HCT116 (cell line): ENCODE measurements at places on chromosomes 1 and 21.
A peak's percentile ranks its signal among the peaks of the same experiment; 100 is the strongest.

GRCh38 chr1:73910466-73910865, 287.5 kb downstream of the LRRIQ3 start:
- DNase-seq = no peak

- DNase-seq = no peak
These were observed 66.1 kb upstream of the ACTL8 start for GRCh38 chr1:17689011-17689410.

DNA sequence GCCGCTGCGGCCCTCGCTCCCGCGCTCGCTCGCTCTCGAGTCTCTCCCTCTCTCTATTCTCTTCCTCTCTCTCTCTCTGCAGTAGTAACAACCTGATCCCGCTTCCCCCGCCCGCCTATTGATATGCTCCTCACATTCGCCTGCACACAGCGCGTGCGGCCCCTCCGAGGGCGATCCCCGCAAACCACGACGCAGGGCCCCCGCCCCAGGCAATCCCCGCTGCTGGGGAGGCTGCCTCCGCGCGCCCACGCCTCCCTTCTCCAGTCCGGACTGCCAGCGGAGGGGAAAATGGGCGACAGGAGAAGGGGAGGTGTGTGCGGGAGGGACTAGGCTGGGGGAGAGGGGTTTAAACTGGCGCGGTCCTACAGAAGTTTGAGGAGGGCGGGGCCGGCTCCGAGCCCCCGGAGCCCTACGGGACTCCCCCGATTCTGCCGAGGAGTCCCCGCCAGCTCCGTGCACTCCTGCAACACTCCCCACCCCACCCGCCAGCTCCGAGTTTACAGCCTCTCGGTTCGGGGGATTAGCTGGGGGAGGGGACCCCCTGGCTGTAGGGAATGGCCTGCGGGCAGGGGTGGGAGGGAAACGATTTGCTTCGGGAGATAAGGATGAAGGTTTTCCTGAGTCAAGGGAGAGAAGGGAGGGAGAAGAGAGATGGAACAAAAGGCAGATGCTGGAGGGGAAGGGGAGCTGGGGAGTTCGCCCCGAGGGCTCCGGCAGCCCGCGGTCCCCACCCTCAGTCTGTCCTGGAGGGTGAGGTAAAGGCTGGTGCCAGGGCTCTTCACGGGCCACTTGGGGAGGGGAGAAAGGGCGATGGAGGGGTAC, 66.6 kb downstream of the SYT2 start:
- no peak for DNase-seq

DNA sequence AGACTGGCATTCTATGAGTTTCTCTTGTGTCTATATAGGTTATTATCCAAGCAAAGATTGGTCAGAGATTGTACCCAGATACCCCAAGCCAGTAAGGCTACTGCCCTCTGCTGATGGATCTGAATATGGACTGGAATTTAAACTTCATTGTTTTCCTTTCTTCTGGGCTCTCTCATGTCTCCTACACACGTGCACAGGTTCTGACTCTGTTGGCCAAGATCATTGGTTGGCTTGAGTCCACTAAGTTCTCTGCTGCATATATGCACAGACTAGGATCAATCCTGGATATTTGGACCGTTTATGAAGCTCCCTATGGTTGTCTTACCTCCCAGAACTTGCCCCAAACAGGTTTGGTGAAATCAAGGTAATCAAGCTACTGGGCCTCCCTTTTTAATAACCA, 69.7 kb downstream of the CC2D1B start:
- peak; percentile 31 for DNase-seq

DNA sequence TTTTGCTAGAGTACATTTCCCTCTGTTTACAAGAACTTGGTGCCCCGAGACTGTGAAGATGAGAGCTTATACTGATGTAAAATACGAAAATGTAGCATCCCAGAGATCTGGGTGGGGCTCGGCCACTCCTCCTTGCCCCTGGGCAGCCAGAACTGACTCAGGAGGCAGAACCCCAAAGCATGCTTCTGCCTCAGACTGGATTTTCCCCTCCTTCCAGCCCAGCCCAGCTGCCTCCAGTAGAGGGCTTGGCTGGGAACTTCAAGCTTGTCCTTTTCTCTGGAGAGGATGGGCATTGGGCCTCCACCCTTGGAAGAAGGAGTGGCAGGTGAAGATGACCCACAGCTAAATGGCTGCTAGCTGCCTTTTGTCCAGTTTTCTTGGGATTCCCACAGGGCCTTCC, 24.3 kb upstream of the BTG2 start:
- DNase-seq = no peak

DNA sequence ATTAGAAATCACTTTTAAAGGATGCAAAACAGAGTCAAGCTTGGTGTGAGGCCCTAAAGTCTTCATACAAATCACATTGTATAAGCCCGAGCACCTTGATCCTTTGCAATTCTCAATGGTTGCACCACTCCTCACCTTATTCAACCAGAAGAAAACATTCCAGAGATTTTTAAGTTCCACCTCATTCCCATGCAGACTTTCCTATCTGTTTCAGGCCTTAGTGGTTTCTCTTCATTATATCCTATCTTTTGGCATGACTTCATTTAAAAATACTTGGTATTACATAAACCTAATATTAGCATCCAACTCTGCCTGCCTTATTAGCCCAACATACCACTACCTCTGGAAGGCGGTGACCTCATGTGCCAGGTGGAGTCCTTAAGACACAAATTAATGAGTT, 9.3 kb upstream of the GREM2 start:
- no peak for DNase-seq
